Activated CD4-positive, alpha-beta T cell treated with anti-CD3 and anti-CD28 coated beads, Interleukin-2, amount 50 U/mL, for 48 hours (primary cell): ENCODE measurements at places on chromosomes 7 and 10.

GRCh38 chr7:43481902-43482678 is 100.8 kb upstream of the STK17A start:
- DNase-seq: no peak

DNA sequence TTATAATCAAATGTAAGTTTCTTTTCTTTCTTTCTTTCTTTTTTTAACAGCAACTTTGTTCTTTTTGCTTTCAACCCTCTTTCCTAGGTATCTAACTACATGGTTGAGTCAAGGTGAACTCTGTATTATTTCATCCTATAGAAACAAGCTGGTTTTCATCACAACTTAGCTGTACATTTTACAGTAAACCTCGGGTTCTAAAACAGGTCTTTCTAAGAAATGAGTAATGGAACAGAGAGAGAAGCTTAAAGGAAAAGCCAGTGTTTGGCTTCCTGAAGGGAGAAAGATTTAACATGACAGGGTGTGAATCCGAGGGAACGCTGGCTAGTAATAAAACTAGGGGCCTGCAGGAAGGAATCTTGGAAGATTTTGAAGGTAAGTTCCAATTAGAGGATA is 143.4 kb upstream of the ITGB1 start:
- no peak for DNase-seq

DNA sequence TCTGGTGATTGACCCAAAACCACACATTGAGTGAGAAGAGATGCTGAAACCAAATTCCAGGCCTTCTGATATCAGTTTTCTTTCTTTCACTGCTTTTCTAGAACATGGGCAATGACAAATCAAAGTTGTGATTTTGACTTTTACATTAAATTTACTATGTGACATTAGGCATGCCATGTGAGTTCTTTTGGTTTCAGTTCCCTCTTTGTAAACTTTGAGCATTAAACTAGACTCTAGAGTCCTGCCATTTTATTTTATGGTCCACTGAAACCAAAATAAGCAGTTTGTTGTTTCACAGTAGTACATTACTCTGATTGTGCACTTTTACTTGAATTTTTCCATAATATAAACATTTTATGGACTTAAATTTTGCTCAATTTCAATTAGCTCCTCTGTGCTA is 381.1 kb upstream of the SEMA3D start:
- DNase-seq: no peak

- DNase-seq: no peak
Measured at GRCh38 chr10:47258921-47259320, 41.1 kb upstream of the GDF10 start.

- DNase-seq: no peak
Measured at GRCh38 chr7:119974972-119975371, 298.0 kb upstream of the KCND2 start.

DNA sequence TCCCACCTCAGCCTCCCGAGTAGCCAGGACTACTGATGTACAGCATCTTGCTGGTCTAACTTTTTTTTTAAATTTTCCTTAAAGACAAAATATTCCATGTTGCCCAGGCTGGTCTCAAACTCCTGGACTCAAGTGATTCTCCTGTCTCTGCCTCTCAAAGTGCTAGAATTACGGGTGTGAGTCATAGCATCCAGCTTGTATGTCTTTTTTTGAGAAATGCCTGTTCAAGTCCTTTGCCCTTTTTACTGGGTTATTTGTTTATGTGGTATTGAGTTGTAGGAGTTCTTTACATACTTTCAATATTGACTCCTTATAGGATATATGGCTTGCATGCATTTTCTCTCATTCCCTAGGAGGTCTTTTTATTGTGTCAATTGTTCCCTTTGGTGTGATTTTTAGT is 486.4 kb downstream of the MAGI2 start:
- DNase-seq: no peak

- DNase-seq: no peak
Measured at GRCh38 chr10:60006062-60006461, 99.7 kb upstream of the CCDC6 start.

DNA sequence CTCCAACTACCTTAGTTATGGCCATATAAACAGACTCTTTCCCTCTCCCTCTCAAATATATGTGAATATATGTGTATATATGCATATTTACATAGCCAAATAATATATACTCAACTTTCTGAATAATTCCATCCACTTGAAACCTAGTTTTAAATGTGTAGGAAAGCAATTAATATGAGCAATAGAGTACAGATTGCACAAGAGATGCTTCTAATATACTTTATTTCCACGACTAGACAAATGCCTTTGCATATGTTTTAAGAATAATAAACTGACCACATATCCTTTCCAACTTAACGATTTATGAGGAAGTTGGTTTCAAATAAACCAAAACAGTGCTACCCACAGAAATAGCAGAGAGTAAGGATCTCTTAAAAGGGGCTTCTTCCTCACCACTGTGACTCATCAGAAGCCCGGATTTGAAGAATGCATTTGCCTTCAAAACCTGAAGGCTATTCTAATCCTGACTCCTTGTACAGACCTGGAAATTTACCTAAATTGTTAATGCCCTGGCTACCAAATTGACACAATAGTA is 266.3 kb downstream of the AHR start:
- DNase-seq: no peak

DNA sequence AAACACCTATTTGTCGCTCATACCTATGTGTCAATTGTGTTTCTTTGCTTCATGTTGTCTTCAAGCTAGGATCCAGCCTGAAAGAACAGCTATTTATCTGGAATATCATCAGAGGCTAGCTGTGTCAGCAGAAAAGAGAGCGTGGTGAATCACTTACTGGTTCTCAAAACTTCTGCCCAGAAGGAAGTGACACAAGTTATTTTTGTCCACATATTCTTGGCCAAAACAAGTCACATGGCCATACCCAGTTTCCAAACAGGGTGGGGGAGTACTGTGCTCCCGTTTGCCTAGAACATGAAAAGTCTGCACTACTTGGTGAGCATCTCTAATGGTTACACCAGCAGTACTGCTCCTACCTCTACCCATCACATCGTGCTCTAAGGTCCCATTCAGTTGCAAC is 160.9 kb upstream of the CSTF2T start:
- no peak for DNase-seq

DNA sequence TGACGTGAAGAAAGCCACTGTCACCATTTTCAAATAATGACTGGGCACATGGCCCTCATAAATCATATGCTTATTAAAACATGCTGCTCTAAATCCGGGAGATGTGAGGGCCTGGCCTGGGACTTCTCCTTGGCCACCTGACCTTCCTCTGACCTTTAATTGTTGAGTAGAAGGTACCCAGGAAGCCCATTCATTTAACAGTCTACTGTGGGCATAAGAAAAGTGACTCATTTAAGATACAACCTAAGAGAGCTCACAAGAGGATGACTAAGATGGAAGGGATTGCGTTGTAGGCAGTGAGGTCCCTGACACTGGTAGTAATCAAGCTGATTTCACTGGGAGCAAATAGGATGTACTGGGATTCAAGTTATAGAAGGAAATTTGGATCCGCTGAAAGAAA is 203.4 kb upstream of the GPR26 start:
- DNase-seq: no peak

DNA sequence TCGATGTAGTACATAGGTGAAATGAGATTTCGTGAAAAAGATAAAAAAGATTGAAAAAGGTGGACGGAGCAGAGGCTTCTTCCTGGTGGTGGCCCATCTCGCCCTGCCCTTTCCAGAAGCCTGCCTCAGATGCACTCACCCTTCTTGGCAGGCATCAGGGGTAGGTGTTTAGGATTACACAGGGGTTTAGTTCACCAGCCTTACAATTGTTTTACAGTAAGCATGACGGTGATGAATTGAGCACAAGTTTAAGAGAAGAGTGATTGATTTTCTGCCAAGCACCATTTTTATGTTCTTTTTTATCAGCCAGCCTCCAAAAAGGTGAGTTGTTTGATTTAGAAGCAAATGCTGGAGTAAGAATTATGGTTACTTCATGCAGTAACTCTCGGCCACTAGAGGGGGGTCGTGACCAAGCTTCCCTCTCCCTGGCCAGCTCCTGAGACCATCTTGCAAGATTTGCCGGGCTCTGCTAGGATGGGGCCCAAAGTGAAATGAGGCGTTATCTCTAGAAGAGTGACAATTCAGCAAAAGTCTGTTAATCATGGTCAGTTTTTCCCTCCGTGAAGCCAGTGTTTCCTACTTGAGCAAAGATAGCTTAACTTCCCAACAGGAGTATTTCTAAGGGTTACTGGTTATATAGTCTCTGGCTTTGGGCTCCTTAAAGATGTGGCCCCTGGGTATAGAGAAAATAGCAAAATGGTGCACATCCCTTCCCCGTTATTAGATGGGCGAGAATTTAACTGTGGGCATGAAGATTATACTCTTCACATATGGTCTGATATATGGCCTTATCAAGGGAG is 228.8 kb downstream of the BMPER start:
- DNase-seq: peak; percentile 1

GRCh38 chr7:176381-176780 is 16.0 kb upstream of the FAM20C start:
- no peak for DNase-seq

- DNase-seq: no peak
Measured at GRCh38 chr10:129415215-129416140, 51.6 kb upstream of the MGMT start.

- no peak for DNase-seq
Measured at GRCh38 chr10:72649291-72649690, 23.4 kb upstream of the MICU1 start.

DNA sequence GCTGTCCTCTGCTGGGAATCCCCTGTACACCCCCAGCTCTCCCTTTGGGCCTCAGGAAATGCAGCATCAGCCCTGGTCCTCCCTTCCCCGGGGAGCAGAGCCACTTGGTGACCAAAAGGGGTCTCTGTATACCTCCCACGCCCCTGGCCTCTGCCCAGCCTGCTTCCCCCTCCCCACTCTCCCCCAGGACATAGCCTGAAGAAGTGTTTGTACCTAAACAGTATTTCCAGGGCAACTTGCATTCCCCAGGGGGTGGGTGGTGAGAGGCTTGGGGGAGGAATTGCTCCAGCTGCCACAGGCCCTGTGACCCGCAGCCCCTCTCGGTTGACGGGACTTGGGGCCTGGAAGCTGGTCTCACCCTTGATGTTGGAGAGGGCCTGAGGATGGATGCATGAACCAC is 39.3 kb downstream of the TMEM270 start:
- no peak for DNase-seq
